Hematopoietic multipotent progenitor cell treated with erythropoietin and hydrocortisone succinate and interleukin-3 and kit ligand, for 17 days (in vitro differentiated cells): ENCODE measurements at places on chromosomes 13 and 19.

DNA sequence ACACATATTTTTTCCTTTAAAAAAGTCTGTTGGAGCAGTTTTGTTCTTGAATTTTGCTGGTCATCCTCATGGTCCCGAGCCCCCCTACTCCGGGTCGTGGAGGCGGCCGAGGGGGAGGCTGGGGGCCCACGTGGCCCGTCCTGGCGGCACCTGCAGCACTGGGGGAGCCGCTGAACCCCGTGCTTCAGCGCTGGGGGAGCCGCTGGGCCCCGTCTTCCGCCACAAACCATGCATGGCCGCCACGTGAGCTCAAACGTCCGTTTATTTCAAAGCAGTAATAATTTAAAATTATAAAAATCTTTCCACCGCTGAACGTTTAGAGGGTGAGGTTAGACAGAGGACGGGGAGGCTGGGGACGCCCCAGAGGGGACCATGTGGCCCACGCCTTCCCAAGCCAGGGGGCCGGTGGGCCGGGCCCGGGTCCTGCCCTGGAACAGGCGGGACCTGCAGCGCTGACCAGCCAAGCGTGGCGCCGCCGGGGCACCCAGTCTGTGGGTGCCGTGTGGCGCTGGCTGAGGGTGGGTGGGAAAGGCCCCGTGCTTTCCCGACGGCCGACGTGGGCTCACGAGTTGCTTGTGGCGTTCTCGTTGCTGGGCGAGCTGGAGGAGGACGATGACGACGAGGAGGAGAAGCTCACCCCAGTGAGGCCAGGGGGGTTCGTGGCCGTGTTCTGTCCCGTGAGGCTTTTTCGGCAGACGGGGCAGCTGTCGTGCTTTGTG is 8.0 kb downstream of the FGF22 start:
- DNase-seq = no peak

- DNase-seq = peak; percentile 24
Observed at GRCh38 chr19:9847087-9847671, 12.1 kb downstream of the PIN1 start.

DNA sequence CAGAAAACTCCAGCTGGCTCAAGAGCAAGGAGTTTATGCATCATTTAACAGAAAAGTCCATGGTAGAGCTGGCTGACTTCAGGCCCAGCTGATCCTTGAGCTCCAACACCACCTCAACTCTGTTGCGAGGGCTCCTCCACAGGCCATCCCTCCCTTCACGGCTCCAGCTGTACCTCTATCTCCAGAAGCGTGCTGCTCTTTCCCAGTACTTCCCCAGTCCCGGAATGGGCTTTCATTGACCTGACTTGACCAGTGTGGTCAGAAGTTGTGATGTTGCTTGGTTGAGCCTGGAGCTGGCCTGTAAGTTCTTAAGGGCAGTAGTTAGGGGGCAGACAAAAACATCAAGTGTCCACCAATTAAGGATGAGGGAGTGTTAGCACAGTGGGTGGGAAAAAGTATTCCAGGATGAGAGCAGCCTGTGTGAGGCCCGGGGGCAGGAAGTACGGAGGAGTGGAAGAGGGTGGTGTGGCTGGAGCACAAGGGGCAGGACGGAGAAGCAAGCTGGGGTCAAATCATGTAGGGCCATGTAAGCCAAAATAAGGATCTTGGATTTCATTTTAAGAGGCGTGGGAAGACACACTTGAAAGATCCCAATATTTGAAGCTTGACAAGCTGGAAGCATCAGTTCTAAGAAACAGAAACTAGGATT is 24.0 kb downstream of the SKA3 start:
- DNase-seq = no peak

GRCh38 chr13:22298530-22298929 is 627.7 kb downstream of the FGF9 start:
- no peak for DNase-seq

DNA sequence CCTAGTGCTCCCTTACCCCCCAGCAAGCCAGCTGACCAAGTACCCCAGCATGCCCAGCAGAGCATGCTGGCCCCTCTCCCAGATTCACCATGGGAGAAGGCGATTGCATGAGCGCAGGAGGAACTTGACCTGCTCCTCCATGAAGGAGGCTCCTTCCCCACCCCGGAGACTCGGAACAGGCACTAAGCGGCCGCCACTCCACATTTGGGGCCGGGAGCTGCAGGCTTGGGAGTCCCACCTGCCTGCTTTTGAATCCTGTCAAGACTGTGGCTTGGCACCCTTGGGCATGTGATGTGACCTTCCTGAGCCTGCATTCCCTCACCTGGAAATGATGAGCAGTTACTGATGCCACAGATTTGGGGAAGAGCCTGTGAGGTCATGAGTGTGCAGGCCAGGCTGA is 12.7 kb upstream of the TIMM50 start:
- DNase-seq = no peak

- no peak for DNase-seq
Observed at GRCh38 chr13:28583651-28584091, 75.3 kb upstream of the POMP start.
